Airway epithelial cell (primary cell): ENCODE measurements at places on chromosomes 2 and 18. TPM values are rescaled to one million over a fixed set of nuclear protein-coding genes. Genes with fewer than 3 reads are reported as not detected.

Gene GKN2
- not detected in 2 replicates for total RNA-seq

Gene PNO1
- 19.8 and 20.3 TPM in 2 replicates for total RNA-seq

Gene LOXHD1
- not detected in 2 replicates for total RNA-seq

Gene GDF7
- 0.07 and 0.14 TPM in 2 replicates for total RNA-seq

Gene B4GALT6
- total RNA-seq = 1.8 and 3.7 TPM in 2 replicates

Gene REEP1
- 0.14 TPM in 1 of 2 replicates, not detected in the other for total RNA-seq

Gene C2orf80
- not detected in 2 replicates for total RNA-seq

Gene CNGA3
- not detected in 2 replicates for total RNA-seq

Gene FAM124B
- total RNA-seq = not detected in 2 replicates

Gene KCNF1
- total RNA-seq = 0.35 TPM in 1 of 2 replicates, not detected in the other

Gene NOSTRIN
- 0.42 and 0.92 TPM in 2 replicates for total RNA-seq

Gene CD8B
- total RNA-seq = not detected in 2 replicates
